Breast epithelium (tissue), 4 donors: ENCODE measurements at places on chromosomes 4 and X.

DNA sequence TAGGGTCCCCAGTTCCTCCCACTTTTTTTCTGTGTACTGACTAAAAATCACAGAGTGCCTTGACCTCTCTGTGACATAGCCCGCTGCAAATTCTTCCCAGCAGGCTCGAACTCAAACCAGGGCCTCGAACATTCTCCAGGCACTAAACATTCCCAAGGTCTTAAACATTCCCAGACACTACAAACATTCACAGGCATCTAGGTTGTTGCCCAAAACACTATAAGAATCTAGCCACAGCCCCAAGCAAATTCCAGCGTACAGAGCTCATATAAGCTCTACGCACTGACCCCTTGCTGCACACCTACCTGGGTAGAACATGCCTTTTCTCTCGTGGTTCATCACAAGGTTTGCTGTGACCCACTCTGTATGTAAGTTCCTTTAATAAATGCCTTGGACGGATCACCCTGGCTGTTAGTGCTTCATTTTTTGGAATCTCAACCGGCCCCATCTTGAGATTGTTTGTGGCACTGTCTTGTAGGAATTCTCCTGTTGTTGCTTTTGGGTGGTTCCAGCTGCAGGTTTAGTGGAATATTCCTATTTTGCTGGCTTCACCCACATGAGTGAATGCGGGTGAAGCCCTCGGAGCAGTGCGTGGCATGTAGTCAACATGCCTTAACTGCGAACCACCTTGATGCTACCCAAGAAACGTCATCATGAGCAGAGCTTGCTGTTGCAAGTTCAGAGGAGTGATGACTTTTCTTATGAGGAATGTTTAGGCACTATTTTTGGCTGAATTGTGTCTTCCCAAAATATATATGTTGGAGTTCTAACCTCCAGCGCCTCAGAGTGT, 230.0 kb downstream of the HS3ST1 start:
- no peak overlapping the region for H3K27ac ChIP-seq
- H3K4me1 ChIP-seq, result no peaks in the 10 kb centered on the region
- no peak for DNase-seq

GRCh38 chr4:47287735-47288134, 175.8 kb downstream of the COMMD8 start:
- H3K36me3 ChIP-seq, result no peaks in the 10 kb centered on the region
- no peaks in the 10 kb centered on the region for H3K27me3 ChIP-seq
- H3K4me1 ChIP-seq, result no peaks in the 10 kb centered on the region
- no peak overlapping the region for H3K4me3 ChIP-seq
- H3K27ac ChIP-seq, result no peak overlapping the region

DNA sequence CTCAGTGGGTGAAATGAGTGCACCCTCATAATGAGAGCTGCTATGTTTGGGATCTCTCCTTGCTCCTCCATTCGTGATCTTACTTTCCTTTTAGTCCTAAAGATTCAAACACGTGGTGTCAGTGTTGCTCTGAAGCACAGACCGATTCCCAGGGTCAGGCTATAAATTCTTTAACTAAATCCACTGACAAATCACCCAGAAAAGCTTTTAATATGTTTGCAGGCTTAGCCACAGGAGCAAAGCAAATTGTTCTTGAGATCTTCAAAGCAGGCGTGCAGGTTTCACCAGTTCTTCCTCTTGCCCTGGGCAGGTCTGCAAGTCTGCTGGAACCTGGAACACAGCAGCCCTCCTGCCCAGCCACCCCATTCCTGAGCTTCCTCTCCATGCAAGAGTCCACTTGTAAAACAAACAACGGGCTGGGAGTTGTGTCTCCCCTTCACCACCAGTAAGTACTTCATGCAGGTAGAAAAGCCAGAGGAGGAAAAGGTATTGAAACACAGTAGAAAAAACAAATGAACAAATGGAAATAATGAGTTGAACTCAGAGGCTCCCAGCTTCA, 70.1 kb upstream of the ENPP6 start:
- H3K4me3 ChIP-seq, result peak overlapping the region; percentile 17
- no peaks in the 10 kb centered on the region for H3K36me3 ChIP-seq
- peak; percentile 74 for DNase-seq

DNA sequence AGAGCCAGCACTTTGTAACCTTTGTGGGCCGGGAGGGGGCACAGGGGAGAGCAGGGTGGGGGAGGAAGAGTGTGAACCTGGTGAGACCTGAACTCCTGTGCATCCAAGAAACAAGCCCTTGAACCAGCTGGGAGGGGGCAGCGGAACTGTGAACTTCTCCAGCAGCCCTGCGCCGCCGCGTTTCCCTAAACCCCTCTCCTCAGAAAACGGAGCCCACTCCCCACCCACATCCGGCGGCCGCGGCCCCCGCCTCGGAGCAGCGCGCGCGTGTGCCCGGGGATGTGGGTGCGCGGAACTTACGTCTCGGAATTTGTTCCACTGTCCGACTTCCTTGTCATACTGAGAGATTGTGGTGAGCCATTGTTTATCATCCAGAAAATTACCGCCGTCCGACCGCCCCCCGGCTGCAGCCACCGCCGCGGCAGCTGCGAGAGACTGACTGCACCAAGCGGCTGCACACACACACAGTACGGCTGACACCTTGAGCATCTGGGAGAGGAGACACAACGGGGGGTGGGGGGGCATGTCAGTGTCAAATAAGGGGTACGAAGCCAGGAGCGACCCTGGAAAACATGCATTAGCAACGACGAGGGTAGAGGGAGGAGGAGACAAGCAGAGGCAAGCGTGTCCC, 494 bp downstream of the SPOCK3 start:
- H3K27me3 ChIP-seq, result peaks cover 40% of the 10 kb centered on the region
- H3K4me1 ChIP-seq, result peaks cover 3% of the 10 kb centered on the region
- no peak overlapping the region for H3K27ac ChIP-seq
- DNase-seq, result no peak

DNA sequence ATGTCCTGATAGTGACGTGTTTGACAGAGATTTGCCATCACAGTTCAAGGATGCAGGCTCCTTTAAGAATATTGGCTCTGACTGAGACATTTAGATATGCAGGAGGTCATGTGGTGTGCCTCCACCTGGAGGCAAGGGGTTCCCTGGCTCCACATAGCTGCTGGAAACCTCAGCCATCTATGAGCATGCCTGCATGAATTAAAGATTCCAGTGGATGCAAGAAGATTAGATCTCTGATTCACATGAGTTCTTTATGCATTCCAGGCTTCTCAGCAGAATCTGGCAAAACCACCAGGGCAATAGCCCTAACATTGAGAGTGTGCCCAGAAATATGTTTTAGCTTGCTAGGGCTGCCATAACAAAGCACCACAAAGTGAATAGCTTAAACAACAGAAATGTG, 298.5 kb upstream of the AADAT start:
- DNase-seq, result no peak
- no peaks in the 10 kb centered on the region for H3K4me1 ChIP-seq
- H3K4me3 ChIP-seq, result no peak overlapping the region
- H3K36me3 ChIP-seq, result no peaks in the 10 kb centered on the region

DNA sequence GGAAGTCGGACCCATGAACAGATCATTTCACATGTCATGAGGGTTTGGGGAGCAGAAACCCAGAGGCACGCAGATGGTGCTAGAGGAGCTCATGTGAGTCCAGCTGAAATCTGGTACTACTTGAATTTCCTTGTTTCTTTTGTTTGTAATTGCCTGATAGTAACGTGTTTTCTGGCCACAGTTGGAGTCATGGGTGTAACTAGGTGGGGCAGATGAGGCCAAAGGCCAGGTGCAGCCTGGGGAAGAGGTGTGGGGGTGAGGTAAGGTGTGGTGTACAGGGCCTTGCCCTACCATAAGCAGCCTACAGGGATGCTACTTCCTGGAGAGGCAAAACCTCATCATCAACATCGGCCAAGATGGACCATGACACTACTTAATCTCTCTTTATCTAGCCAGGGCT, 271.4 kb downstream of the PTTG2 start:
- DNase-seq, result no peak
- no peaks in the 10 kb centered on the region for H3K4me1 ChIP-seq
- no peaks in the 10 kb centered on the region for H3K36me3 ChIP-seq
- H3K27me3 ChIP-seq, result no peaks in the 10 kb centered on the region

DNA sequence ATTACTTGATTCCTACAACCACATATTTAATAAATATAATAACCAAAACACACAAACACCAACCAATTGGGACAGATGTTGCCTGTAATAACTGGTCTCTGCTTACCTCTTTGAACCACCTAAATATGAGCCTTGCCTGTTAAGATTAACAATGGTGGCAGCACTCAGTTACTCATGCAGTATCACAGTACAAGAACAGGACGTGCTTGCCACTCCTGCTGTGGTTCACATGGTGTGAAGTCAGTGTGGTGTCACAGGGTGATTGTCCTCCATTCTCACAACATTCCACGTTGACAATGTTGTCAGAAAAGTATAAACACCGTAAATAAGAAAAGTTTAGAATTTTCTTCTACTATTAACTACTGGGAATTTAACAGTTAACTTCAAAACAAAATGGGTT, 365.0 kb downstream of the PPP3CA start:
- no peak overlapping the region for H3K4me3 ChIP-seq
- no peaks in the 10 kb centered on the region for H3K36me3 ChIP-seq
- DNase-seq, result no peak
- H3K4me1 ChIP-seq, result no peaks in the 10 kb centered on the region

GRCh38 chr4:185700048-185700447, 111.9 kb downstream of the SORBS2 start:
- H3K27me3 ChIP-seq, result no peaks in the 10 kb centered on the region
- H3K36me3 ChIP-seq, result no peaks in the 10 kb centered on the region
- H3K27ac ChIP-seq, result no peak overlapping the region
- no peaks in the 10 kb centered on the region for H3K4me1 ChIP-seq
- DNase-seq, result no peak

DNA sequence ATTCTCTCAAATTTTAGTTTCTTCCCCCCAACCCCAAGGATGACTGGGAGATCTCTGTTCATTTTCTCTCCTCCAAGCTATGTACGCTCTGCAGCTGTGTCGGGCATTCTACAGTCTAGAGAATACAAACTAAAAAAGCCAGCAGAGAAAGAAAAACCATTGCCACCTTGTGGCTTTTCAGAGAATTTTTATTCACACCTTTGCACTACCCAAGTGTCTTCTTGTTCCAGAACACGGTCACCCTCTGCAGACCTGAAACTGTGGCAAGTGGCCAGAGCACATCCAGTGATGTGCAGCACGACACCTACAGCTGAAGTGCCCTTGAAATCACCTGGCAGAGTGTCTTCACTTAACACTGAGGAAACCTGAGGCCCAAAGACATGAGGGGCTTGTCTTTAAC, 68.6 kb downstream of the CHST7 start:
- no peaks in the 10 kb centered on the region for H3K4me1 ChIP-seq
- DNase-seq, result no peak
- peaks cover 14% of the 10 kb centered on the region for H3K27me3 ChIP-seq
- H3K36me3 ChIP-seq, result no peaks in the 10 kb centered on the region
- H3K4me3 ChIP-seq, result no peak overlapping the region

DNA sequence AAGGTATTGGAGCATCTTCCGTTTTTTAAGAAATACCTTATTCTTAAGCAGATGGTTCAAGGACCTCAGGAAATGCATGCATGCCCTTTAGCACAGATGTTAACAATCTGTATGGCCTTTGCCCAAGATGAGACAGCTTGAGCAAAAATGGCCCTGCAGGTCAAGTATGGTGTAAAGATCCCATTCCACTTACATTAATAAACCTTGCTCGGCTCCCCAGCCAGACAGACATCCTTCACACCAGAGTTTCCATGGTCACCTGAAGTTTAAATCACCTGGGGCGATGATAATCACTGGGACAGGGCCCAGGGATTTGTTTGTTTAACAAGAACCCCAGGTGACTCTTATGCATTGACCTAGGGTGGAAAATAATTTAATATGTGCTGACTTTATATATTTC, 287.0 kb upstream of the NOCT start:
- no peak overlapping the region for H3K4me3 ChIP-seq
- DNase-seq, result no peak
- H3K27me3 ChIP-seq, result no peaks in the 10 kb centered on the region
- H3K36me3 ChIP-seq, result no peaks in the 10 kb centered on the region
- no peaks in the 10 kb centered on the region for H3K4me1 ChIP-seq
- H3K27ac ChIP-seq, result no peak overlapping the region

- H3K4me3 ChIP-seq, result no peak overlapping the region
- H3K27ac ChIP-seq, result no peak overlapping the region
- H3K4me1 ChIP-seq, result no peaks in the 10 kb centered on the region
- DNase-seq, result no peak
- no peaks in the 10 kb centered on the region for H3K36me3 ChIP-seq
Measured at GRCh38 chrX:155968326-155968661, 29.2 kb upstream of the IL9R start.

DNA sequence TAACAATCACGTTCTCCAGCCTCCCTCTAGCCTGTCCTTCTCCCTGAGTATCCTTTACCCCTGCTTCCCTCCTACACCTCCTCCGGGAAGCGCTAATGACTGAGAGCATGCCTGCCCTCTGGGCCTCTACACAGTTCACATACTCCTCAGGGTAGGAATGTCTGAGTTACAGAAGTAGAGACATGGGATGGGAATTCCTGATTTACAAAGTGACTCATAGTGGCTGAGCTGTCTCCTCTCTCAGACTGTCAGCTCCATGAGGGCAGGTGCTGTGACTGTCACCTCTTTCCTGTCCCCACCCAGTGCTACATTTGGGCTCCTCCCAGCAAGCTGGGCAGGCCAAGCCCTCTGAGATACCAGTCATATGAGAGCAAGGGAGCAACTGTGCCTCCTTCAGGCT, 2.6 kb downstream of the LAS1L start:
- H3K36me3 ChIP-seq, result no peaks in the 10 kb centered on the region
- H3K4me1 ChIP-seq, result no peaks in the 10 kb centered on the region
- H3K27me3 ChIP-seq, result no peaks in the 10 kb centered on the region
- DNase-seq, result no peak
- H3K4me3 ChIP-seq, result no peak overlapping the region

- no peak overlapping the region for H3K27ac ChIP-seq
- no peak overlapping the region for H3K4me3 ChIP-seq
- H3K4me1 ChIP-seq, result no peaks in the 10 kb centered on the region
- DNase-seq, result no peak
- H3K36me3 ChIP-seq, result no peaks in the 10 kb centered on the region
Measured at GRCh38 chrX:17669891-17670290, 67.4 kb upstream of the SCML1 start.
